Astrocyte (in vitro differentiated cells and primary cell): ENCODE measurements at places on chromosomes 3 and 15.

DNA sequence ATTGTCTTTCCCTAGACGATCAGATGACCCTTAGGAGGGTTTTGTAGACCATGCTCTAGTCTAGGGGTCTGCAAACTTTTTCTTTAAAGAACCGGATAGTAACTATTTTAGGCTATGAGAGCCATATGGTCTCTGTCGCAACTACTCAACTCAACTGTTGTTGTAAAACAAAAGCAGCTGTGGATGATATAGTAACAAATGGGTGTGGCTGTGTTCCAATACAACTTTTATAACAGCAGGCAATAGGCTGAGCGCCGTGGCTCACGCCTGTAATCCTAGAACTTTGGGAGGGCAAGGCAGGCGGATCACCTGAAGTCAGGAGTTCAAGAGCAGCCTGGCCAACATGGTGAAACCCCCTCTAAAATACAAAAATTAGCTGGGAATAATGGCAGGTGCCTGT is 6.1 kb upstream of the CMTM6 start:
- no peak for DNase-seq

DNA sequence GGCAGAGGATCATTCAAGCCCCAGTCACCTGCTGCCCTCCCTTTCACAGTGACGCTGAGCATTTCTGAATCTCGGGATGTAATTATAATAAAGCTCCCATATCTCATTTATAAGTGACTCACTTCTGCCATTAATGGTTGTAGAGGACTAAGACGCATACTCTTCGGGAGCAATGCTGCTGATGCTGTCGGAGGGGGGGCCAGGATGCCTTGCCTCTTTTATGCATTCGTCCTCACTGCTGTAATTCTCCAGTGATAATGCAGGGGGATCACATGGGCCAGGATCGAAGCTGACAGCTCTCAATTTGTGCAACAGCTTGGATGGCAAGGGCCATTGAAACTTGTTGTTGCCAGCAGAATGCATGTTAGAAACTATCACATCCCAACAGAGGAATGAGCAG is 3.1 kb downstream of the HRH1 start:
- no peak for DNase-seq

GRCh38 chr3:68858549-68858948 is 73.8 kb downstream of the TAFA4 start:
- DNase-seq: no peak

- DNase-seq: peak; percentile 85
Measured at GRCh38 chr3:160180581-160181216, 44.5 kb upstream of the C3orf80 start.

- DNase-seq: peak; percentile 91
Measured at GRCh38 chr3:157088601-157089454, 71.1 kb downstream of the CCNL1 start.

DNA sequence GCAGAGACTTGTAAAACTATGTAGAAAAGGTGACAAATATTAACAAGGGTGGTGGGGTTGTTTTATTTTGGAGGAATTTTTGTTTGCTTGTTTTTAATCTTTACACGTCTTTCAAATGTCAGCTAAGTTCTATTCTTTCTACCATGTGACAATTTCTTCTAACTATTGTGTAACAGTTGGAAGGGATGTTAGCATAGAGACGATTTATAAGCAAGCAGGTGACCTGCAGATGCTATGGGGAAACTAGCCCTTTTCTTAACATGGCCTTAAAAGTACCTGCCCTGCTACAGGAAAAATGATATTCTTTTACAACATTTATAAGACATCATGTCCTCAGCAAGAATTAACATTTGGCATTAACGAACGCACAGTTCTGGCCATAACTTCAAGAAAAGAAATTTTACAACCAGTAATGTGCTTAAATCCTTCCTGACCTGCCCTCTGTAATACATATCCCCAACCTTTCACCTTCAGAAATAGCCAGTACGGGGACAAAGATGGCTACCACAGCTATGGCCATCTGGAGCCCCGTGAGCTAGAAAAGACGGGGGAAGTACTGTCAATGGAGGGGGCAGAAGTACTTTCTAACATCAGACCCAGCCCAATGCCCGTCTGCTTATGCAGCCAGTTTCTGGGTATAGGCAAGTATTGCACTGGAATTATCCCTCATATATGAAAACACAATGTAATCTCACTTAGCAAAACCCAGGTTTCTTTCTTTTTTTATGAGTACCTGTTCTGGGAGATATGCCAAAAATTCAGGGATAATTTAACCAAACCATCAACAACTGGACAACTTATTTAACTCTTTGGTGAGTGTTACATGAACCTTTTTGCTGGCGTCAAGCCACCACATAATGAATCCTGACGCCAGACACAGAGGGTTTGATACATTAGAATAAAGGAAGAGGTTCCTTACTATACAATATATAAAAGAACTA is 67.7 kb upstream of the NR2F2 start:
- no peak for DNase-seq

DNA sequence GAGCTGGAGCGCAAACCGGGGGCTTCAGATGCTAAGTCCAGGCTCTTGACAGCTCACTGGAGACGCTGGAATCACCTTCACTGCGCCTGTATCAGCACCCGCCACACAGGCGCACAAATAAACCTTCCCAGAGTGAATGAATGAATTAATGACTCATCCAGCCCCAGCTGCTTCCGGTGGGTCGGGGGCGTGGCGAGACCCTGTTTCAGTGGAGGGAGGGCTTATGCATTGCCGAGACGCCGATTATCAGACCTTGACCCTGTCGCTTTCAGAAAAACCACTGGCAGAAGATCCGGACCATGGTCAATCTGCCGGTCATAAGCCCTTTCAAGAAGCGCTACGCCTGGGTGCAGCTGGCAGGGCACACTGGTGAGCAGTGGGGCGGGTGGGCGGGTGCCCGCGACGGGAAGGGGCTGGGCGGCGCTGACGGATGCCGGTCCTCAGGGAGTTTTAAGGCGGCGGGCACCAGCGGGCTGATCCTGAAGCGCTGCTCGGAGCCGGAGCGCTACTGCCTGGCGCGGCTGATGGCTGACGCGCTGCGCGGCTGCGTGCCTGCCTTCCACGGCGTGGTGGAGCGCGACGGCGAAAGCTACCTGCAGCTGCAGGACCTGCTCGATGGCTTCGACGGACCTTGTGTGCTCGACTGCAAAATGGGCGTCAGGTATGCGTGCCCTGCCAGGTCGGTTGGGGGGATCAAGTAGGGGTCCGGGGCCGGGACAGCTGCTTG is 7.7 kb downstream of the ITPKA start:
- no peak for DNase-seq

DNA sequence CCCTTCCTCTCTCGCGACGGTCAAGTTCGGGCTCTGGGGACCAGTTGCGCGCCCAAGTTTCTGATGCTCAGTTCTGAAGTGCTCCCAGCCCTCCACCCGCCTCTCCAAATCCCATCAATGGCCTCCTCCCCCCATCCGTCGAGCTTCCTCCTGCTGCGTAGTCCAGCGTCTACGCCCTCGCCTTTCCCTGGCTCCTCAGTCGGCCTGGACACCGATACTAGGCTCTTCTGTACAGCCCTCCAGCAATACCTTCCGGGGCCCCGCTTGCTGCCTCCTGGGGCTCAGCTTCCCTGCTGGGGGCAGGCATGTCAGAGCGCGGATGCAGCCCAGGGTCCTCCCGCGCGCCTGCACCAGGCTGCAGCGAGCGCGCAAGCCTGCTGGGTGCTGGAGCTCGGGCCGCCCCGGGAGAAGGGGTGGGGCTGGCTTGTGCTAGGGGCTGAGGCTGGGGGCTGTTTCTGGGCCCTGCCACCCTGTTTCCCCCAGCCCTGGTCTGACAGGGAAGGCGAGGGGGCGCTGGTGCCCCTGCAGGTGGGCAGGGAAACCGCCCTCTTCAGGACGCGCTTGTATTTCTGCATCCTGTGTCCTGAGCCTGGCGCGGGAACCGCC is 353.3 kb upstream of the SUCLG2 start:
- no peak for DNase-seq

DNA sequence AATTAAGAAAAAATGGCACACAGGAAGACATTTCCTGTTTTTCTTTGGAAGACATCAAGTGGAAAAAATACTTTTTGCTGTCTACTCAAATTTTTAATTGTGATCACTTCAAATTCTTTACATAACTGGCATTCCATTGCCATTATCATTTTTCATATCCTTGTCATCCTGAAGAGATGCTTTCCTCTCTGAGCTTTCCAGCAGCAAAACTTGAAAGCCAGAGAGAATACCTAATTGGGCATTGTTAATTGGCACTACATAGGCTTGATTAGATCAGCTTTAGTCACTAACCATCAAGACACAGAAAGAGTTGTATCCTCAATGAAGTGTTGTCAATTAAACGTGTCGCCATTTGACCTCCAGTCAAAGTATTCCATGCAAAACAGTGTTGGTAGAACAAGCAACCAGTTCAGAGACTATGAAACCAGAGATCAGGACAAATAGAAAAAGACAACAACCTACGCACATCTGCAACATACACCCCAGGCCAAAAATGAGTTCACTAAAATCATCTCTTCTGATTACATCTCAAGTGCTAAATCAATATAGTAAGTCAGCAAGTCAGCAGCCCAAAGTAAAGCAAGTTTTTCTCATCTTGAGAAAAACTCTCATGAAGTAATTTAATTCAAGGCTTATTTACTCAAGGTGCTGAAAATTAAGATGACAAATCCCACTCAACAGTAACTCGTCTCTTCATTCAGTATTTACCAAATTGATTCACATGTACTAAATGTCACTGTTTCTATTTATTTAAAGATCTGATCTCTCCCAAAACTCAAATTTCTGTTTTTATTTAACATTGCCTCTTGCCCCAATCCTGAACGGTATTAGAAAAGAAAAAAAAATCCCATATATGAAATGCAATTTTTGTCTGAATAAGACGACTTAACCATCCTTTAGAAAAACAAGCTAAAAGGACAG is 123.0 kb downstream of the SUCLG2 start:
- DNase-seq: peak; percentile 21

DNA sequence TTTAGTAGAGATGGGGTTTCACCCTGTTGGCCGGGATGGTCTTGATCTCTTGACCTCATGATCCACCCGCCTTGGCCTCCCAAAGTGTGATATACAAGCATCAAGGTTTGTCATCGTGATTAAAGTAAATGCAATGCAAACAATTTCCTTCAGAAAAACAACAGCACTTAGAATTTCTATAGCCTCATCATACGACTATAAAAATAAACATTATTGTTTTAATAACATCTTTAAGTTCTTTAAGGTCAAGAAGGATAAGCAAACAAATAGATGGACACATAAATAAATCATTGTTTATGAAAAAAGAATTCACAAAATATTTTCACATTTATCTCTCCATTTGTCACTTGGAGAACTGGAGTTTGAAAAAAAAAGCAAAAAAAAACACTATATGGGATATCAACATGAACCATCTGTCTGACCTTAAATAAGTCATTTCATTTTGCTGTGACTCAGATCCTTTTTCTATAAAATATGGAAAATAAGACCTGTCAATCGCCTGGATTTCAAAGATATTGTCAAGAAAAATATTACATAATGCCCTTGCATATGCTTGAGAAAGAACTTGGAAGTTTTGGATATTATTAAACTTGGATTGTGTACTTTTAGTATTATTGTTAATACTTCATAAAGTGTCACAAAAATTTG is 642.0 kb upstream of the KCNMB2 start:
- no peak for DNase-seq

DNA sequence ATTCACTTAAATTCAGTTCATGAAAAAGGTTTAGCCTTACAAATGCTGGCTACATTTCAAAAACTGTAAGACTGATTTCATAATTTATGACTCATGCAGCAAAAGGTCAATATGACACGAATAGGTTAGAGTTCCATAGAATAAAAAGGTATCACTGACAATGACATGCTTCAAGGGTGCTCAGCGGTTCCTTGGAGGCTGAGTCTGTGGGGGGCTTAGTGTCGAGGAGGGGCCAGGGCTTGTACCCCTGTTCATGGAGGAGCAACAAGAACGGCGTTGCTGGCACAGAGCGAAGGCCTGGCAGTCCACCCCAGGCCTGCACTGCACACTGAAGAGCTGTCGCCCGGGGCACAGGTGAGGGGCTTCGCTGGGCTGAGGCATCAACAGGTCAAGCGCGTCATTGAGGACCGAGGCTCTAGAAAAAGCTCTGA is 174.2 kb downstream of the NR1D2 start:
- peak; percentile 53 for DNase-seq

DNA sequence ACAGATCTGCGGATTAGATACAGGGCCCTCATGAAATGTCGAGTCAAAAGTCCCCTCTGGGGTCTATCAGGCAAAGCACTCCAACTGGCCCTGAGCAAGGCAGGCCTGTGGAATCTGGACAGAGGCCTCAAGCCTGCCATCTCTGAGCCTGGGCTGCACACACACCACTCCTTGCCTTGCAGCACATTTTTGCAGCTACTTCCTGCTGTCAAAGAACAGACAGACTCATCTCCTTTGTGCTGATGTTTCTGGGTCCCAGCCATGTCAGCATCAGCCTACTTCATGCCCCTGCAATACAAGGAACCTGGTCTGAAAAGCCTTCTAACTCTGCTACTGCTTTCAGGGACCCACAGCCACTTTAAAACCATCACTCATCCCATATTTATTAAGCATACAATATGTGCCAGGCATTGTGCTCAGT is 60.6 kb upstream of the IL12A start:
- no peak for DNase-seq

DNA sequence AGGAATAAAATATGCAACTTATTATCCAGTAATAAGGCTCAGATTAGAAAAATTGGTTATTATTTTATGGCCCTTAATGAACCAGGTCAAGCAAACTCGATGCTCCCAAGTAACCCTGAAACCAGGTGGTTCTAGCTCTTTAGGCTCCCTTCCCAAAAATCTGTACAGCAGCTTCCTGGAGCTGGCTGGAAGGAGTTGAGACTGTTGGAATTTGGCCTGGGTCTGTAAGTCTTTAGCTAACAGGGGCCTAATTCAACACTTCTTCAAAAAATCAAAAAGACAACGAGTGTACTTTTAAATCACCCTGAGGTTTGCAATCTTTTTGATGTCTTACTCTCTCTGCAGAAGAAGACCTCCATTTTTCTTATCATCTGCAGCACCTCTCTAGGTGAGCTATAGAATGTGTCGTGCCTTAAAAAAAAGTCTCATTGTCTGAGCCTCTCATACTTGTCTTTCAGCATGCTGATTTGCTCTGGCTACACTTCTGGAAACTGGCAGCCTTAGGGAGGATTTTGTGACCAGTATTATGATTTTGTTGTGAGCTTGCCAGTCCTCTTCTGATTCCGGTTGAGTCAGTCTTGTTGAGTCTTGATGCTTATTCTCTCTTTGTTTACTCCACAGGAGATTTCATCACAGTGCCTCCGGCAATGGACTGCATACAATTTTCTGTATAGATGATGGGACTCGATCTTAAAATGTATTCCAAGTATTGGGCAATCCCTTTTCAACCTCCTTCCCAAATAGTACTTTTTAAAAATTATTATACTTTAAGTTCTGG is 235.0 kb upstream of the KBTBD8 start:
- peak; percentile 7 for DNase-seq
